Kasumi-1 (cell line): ENCODE measurements at places on chromosomes 1 and 21.
A peak's percentile ranks its signal among the peaks of the same experiment; 100 is the strongest.

DNA sequence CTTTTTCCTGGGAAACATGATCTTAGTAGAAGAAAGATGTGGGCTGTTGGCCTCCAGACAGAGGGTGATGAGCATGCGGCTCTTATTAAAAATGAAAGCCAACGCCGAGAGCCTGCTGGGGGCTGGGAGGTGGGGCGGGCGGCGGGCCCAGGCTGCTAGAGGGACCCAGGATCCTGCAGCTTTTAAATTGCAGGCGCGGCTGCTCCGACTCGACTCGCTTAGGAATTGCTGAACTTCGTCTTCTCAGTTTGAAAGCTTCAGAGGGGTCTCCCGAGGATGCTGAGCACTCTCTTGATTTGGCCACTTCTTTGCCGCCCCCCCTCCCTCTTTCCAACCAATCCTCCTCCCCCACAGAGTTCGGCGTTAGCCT is 1.2 kb downstream of the AGPAT3 start:
- peak; percentile 45 for DNase-seq

DNA sequence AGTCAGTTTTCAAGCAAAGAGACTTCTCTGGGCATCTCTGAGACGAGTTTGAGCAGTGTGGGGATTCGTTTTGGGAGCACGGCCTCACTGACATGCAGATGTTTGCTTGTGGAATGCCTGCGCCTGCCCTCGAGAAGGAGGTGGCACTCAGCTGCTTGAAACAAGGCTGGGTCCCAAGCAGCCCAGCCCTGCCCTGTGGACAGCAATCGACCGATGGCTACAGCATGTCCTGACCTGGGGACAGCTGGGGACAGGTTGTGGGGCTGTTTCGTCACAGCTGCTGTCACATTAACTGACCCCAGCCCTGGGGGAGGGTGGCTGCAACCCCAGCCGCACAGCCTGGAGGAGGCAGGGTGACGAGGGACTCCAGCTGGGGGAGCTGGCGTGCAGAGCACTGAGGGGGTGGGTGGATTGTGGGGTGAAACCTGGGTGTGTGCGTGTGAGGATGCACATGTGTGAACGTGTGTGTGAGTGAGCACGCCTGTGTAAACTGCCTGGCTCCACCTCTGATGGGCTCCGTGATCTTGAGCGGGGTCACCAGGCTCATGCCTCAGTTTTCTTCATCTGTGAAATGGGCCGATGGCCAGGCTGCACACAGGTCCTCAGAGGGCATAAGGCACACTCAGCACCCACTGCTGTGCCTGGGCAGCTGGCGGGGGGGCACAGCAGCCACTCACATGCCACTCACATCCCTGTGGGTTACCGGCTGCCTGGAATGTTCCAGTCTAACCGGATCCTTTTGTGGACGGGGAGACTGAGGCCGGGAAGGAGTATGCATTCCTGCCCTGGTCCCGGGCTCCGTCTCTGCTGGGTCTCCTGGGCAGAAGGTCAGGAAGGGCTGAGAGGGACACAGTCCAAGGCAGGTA is 49.3 kb downstream of the COL18A1 start:
- DNase-seq, result no peak

DNA sequence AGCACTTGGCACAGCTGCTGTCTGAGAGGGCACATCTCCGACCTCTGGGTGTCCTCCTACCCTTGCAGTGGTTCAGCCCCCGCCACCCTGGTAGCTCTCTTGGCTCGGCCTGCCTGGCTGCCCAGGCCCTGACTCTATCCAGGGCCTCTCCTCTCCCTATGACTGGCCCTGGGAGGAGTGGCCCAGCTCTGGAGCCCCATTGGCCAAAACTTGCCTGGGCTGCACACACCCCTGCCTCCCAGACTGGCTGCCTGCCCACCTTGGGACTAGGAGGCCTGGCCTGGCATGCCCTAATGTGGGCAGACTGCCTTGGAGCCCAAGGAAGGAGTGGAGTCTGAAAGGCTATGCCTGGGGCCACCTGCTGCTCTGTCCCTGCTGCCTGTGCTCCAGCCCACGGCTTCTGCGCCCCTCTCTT is 33.6 kb downstream of the ACOT11 start:
- no peak for DNase-seq

GRCh38 chr1:60427701-60428100 is 354.1 kb upstream of the C1orf87 start:
- no peak for DNase-seq

DNA sequence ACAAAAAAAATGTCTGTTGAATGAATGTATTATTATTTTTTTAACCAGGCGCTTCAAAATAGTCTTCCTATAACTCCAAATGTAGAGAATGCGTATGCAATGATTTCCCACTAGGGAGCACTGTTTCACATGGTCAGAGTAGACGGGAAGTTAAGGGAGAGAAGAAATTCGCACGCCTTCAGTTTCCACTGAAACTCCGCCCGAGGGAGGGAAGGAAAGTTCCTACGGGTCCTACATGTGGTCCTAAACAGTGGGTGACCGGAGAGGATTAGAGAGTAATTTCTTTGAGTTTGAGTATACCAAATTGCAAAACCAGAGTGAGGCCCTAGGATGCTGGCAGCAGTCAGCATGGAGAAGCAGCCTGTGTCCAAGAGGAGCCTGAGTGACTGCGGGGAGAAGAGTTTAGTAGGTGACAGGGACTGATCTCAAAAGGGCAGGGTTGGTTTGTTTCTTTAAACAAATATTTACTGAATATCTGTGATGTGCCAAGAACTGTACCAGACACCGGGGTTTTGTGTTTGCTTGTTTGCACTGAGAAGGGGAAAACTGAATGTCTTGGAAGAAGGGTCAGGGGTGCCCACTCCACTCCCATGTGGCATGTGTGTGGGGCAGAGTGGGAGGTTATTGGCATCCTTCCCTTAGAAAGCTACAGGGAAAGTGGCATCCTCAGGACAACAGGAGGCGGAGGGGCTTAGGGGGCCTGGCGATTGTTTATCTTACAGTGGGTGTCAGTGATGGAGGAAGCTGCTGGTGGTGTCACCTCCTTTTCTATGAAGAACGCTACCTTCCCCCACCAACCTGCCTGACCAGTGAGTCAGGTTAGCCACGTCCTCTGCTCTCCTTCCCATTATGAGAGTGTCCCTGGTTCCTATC is 22.8 kb downstream of the RNU5D-1 start:
- peak; percentile 85 for DNase-seq

DNA sequence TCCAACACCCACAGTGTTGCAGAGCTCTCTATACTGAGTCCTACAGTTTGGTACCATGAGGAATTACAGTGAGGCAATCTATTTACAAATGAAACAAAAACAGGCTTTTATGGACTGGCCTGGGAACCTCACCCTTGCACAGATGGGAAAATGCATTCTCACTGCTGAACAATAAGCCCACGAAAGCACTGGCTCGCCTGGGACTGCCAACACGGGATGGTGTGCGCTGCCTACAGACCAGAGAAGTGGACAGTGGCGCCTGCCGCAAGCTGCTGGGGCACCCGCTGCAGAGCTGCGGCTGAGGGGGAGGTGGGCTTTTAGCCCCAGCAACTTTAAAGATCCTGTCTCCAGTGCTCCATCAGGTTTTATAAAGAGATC is 28.5 kb upstream of the ABCG1 start:
- DNase-seq, result no peak

- no peak for DNase-seq
These were observed 4.6 kb downstream of the COL18A1 start for GRCh38 chr21:45409466-45410150.

- DNase-seq, result no peak
These were observed 7.2 kb downstream of the CNIH3 start for GRCh38 chr1:224623310-224623714.

DNA sequence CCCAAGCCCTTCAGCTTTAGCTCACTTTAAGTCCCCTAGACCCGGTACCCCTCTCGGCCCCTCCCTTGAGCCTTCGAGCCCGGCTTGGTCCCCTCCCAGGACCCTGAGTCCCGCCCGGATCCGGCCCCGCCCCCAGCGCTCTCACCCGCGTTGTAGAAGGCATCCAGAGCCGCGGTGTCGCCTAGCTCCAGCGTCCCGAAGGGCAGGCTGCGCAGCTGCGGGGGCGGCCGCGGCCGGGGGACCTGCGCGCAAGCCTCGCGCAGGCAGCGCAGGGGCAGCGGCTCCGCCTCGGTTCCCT is 699 bp downstream of the MAP3K6 start:
- DNase-seq, result peak; percentile 66

DNA sequence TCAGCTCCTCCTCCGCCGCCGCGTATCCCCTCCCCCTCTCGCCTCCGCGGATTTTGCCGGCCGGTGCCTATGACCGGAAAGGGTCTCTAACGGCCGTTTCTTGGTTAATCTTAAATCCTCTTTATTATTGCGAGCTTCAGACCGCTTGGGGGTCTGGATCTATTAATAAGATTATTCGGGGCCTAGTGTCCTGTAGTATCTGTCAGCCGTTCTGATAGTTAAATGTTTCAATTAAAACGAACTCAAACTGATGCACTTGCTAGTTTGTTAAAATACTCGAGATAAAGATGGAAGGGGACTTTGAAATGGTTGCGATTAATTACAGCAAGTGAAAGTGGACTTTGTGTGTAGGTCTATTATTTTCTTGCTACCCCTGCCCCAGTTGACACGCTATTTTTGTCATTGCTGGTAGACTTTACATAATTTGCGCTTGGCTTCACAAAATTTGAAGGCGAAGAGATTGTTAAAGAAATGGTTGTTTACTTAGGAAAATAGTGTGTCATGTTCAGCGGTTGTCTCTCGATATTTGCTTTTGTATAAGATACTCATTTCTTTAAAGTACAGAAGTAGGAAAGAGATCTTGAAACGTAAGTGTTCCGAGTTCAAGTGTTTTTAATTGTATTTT is 779 bp downstream of the SON start:
- no peak for DNase-seq

DNA sequence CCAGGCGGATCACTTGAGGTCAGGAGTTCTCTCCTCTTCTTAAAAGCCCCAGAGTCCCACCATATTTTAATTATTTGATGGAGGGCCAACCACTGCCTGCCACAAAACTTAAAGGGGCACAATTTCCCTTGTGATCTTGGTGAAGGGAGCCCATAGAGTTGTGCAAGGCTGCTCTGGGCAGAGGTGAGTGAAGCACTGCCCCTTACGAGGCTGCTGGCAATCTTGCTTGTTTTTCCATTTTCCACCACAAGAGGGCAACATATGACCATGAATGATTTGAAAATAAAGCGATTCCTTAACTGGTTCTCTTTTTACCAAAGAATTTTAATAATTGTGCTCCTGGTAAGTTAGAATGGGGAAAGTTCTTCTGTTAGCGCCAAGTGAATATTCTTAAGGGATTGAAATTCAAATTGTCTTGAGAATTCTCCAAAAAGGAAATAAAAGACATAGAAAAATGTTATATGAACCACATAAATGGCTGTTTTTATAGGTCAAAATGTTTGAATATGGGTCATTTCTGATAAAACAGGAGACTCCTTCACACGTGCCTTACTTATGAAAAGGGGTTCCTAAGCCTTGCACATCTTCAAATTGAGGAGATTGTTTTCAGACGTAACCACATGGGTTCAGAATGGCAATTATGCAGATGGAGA is 22.7 kb downstream of the PGM1 start:
- DNase-seq, result peak; percentile 70

DNA sequence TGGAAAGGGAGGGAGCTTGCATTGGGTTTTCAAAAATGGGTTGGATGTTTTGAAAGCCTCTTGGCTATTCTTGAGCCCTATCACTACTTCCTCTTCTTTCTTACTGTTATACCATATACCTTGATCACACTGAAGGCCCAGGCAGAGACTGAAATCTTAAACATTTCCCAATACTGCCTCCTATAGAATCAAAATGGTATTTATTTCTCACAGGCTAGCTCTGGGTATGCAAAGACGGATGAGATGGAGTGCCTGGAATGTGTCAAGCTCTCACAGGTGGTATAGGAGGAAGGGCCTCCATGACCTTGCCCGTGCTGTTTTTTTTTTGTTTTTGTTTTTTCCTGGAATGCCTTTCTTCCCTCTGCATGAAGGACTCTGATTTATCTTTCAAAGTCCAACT is 268.4 kb upstream of the USP24 start:
- no peak for DNase-seq

GRCh38 chr1:30267046-30267445 is 456.3 kb downstream of the MATN1 start:
- DNase-seq, result no peak

- DNase-seq, result no peak
These were observed 3.4 kb upstream of the ZNF678 start for GRCh38 chr1:227559926-227560325.

DNA sequence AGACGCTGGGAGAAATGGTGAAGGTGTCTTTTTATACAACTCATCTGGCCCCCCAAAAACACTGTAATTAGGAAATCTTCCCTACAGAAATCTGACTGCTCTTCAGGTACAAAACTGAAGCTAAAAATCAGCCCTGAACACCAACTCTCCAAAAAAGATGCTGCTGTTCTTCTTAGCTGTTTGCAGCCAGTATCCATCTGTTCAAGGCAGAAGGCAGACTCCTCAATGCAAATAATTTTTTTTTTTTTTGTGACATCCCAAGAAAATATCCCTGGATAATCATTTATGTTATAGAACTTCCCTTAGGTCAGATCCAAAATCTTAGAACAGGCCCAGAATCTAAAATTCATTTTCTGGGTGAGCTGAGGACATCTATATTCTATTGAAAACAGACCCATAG is 36.5 kb downstream of the TRIT1 start:
- DNase-seq, result no peak

DNA sequence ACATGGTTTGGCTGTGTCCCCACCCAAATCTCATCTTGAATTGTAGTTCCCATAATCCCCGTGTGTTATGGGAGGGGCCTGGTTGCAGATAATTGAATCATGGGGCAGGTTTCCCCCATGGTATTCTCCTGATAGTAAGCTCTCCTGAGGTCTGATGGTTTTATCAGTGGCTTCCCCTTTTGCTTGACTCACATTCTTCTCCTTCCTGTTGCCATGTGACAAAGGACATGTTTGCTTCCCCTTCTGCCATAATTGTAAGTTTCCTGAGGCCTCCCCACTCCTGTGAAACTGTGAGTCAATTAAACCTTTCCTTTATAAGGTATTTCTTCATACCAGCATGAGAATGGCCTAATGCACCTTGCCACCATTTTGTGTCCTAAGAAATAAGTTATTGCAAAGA is 415.0 kb downstream of the COL11A1 start:
- peak; percentile 27 for DNase-seq

DNA sequence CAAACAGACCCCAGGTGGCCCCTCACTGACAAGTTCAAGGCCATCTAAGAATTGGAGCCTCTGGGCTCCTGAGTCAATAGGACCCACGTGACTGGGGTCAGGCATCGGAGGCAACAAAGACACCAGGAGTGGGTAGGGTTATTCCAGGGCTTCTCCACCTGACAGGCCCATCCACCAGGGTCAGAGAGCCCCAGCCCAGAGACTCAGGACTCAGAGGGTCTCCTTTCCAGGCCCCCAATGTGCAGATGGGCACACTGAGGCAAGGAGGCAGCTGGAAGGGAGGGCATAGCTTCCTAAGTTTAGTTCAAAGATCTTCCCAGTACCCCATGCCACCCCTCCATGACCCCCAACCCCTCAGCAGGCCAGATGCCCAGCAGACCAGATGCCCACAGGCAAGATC is 388.6 kb downstream of the MATN1 start:
- DNase-seq, result no peak

GRCh38 chr1:48493970-48494769 is 22.2 kb upstream of the SPATA6 start:
- no peak for DNase-seq

GRCh38 chr1:198901266-198901665 is 262.4 kb downstream of the PTPRC start:
- no peak for DNase-seq
